CD4-positive, alpha-beta T cell treated with Interferon gamma for 1 hour (primary cell): ENCODE measurements at places on chromosomes 16 and 17.

- no peak for DNase-seq
These were observed 286.5 kb upstream of the ERCC4 start for GRCh38 chr16:13633391-13633861.

- no peak for DNase-seq
These were observed 9.7 kb upstream of the NOG start for GRCh38 chr17:56583772-56584171.

DNA sequence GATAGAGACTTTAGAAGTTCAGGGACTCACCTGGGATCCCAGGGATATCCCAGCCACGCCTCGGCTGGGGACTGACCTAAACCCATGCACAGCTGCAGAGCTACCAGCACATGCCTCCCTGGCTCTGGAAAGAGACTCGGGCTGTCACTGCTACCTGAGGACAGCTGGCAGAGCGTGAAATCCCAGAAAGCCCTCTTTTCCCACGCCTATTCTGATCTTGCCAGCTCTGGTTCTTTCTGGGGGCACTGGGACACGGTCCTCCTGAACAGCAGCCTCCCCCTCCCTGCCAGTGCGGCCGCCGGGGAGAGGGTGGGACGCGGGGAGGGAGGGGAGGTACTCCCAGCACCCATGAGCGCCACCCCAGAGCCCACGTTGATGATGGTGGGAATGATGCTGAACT is 10.8 kb downstream of the P2RX5 start:
- DNase-seq = no peak

DNA sequence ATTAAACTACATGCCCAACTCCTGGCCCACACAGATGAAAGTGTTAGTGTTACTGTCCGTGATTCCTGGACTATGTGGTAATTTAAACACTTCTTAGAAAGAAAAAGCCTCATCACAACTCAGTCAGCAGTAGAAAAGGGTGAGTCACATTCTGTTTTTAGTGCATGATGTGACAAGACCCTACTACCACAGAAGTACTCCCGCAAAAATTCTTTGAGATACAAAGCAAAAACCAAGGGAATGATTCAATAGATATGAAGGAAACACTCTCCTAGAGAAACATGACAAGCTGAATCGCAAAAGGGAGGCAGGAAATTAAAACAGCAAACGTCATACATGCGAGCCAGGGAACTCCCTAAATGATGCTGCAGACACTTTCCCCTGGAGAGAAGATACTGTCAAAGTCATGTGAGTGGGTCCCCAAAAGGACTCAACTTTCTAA is 14.4 kb downstream of the SNN start:
- no peak for DNase-seq

GRCh38 chr17:3512505-3513171 is 36.8 kb downstream of the ASPA start:
- DNase-seq = no peak

DNA sequence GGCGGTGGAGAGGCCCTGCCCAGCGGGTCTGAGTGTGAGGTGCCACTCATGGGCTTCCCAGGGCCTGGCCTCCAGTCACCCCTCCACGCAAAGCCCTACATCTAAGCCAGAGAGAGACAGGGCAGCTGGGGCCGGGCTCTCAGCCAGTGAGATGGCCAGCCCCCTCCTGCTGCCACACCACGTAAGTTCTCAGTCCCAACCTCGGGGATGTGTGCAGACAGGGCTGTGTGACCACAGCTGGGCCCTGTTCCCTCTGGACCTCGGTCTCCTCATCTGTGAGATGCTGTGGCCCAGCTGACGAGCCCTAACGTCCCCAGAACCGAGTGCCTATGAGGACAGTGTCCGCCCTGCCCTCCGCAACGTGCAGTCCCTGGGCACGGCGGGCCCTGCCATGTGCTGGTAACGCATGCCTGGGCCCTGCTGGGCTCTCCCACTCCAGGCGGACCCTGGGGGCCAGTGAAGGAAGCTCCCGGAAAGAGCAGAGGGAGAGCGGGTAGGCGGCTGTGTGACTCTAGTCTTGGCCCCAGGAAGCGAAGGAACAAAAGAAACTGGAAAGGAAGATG is 11.2 kb downstream of the VASN start:
- DNase-seq = no peak

DNA sequence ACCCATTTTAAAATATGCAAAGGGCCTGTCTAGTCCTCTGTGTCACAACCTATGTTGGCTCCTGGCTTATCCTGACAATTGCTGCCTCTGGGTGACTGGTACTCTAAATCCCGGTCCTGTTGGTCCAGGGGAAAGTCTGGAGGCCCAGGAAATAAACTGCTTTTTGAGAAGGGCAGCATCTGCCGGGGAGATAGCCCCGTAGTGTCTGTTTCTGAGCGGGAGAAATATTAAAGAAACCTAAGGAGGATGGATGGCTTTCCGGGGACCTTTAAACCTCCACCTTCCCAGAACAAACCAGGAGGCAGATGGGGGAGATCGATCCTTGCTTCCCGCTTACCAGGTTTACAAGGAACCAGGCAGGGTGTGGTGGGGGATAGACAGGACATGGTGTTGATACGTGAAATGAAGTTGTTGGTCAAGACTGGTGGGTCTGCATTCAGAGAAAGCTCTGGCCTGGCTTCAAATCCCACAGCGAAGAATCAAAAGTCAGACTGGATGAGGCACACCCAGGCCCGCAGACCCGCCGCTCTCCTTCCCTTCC is 3.8 kb downstream of the HOXB2 start:
- no peak for DNase-seq

DNA sequence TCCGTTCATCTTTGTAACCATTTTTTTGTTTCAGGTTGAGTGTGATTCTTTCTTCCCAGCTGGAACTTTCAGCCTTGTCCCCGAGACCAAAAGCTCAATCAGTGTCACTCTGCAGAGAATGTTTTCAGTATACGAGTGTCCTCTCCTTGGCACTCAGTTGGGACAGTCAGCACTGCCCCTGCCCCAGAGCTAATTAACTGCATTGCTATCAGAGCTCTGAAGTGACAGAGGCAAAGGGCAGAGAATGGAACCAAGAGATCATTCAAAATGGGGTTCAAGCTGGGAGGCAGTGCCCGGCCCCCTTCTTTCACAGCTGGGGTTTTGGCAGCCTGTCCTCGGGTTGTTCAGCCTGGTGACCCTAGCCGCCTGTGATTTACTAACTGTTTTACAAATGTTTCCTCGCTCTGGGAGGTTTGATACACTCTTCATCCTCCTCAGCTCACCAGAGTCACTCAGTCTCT is 195.9 kb upstream of the TBX2 start:
- no peak for DNase-seq

DNA sequence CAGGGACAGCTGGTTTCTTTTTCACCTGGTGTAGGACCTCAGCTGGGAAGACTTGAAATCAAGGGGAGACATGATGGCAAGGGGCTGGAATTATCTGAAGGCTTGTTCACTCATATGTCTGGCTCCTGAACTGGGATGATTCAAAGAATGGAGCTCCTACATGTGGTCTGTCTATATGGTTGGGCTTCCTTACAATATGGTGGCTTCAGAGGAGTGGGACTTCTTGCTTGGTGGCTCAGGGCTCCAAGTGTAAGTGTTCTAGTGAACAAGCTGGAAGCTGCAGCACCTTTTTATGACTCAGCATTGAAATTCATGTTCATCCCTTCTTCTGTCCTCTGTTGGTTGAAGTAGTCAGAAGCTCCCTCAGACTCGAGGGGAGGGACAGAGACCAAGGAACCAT is 127.9 kb downstream of the MSI2 start:
- DNase-seq = no peak

DNA sequence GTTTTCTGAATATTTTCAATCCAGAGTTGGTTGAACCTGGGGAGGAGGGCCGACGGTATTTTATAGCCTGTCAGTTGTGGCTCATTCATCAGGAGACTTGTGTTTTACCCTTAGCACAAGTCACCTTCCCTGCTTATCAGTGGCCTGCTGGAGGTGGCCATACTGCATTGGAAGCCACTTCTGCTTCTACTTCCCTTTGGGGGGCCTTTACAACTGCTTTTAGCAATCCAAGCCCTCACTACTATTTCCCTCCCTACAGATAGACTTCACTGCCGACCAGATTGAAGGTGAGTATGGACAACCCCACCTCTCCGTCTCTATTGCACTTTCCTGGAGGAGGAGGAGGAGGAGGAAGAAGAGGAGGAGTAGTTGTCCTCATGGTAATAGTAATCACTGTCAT is 4.4 kb downstream of the MYL4 start:
- no peak for DNase-seq

DNA sequence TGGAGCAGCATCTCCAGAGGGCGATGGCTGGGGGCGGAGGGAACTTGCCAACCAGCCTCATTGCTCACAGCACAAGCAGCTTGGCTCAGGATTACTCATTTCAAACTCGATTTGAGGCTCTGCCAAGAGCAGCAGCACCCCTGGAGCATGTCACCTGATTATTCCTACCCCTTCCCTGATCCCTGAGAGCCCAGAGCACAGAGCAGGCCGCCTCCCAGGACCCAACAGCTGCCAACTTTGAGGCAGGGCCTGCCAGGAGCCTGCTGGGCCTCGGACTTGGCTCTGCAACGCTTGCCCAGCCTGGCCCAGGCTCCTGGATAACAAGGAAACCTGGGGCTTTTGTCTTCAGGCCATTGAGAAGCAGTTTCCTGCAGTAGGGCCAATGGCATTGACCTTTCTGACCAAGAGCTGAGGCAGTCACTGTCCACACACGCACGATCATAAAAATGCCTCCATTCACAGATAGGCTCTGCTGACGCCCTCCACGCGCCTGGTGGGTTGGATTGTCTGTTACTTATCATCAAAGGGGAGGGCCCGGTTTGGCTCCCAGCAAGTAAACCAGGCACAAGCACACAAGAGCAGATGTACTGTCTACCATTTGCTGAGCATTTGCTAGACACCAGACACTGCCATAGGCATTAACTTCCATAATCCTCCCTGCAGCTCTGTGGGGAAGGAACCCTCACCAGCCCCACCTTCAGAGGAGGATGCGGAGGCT is 406.6 kb upstream of the EEF2KMT start:
- no peak for DNase-seq

DNA sequence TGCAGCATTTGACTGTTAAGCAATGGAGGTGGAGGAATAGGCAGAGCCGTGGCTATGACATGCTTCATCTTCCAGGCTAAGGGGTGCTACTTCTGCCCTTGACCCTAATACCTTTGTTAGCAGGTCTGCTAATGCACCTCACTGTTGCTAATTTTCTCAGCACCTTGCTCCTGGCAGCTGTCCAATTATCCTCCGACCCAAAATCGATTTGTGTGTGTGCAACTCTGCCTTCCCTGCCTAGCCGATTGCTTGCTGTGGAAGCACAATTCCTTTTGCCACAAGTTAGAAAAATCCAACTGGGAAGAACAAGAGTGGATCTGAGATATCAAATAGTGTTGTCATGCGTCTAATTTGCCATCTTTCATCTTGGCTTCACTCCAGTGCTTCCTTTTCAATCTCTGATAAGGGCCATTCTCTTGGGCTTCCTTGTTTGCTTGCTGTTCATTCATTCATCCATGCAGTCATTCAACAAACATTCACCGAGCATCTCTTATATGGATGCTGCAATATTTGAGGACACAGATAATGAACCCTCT is 422.8 kb downstream of the RBFOX1 start:
- DNase-seq = no peak
